ENCODE measurements at places on chromosomes 16 and 17. TPM values are rescaled to one million over a fixed set of nuclear protein-coding genes. Genes with fewer than 3 reads are reported as not detected.

- no peak for DNase-seq
These were observed 98.4 kb upstream of the PLCG2 start for GRCh38 chr16:81680444-81681275.

DNA sequence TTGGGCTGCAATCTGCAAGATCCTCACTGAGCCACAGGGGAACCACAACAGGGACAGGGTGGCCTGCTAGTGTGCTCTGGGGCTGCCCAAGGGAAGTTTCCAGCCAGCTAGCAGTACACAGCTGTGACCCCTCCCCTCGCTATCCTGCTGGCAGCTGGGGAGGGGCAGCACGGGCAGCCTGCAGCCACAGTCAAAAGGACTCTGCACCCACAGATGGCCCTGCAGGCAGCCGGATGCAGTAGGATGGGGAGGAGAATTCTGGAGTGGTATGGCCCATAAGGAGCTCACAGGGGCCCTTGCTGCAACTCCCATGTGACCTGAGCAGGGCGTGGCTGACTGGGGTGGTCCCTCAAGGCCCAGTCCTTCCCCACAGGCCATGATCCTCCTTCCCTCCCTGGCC lies 74.3 kb downstream of the PLD6 start:
- DNase-seq = no peak

GRCh38 chr16:88700322-88700635 lies 5.9 kb downstream of the RNF166 start:
- no peak for DNase-seq

DNA sequence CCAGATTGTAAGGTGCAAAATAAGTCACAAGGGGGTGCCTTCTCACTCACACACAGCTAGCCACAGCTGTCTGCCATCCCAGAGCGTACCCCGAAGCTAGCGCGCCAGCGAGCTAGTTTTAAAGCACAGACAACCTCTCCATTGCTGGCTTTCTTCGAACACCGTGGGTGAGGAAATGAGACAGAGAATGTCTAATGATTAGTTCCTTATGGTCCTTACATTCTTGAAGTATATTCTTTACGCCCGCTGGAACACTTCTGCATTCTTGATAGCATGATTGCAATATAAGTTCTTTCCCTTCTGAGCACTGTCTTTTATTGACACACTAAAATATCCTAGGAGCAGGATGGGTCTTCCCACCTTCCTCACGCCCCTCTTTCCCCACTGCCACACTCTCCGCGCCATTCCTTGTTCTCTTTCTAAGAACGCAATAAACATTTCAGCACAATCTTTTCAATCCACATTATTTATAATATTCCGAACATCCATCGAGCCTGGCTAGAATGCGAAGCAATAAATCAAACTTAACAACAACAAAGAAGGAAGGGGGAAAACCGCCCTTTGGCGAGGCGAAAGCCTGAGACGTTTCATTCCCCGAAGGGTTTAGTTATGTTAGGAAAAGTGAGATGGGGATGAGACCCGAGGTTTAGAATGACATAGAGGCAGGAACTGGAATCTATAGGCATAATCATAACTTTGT lies 251.3 kb downstream of the NTN1 start:
- no peak for DNase-seq

- DNase-seq = no peak
These were observed 1.9 kb downstream of the CREBBP start for GRCh38 chr16:3878610-3879009.

GRCh38 chr16:80569440-80570105 lies 28.8 kb downstream of the DYNLRB2 start:
- no peak for DNase-seq

DNA sequence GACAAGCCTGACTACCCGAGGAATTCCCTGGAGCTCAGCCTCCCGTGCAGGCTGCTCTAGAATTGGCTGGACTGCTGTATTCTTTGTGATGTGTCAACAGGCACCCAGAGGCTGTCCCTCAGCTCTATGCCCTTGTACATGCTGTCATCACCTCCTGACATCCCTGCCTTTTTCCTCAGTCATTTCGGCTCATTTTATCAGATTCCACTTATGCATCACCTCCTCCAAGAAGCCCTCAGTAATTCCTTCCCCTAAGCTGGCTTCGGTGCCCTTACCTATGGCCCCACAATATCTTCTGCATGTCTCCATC lies 126.4 kb downstream of the DYNLRB2 start:
- no peak for DNase-seq

DNA sequence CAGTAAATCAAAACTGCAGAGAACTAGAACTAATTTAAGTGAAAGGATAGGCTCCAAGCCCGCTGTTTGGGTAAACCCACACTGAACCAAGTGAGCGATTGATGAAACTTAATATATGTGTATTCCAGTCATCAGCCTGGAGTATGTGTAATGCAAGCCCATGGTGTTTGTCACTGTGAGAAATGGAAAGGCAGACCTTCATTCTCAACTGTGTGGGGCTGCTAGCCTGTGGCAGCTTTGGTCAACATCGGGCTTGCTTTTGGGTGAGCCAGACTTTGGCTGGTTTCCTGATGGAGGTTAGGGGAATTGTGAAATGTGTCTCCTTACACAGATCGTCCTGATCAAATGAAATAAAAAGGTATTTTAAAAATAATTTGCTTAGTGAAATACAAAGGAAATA lies 279.9 kb downstream of the IRX3 start:
- no peak for DNase-seq

GRCh38 chr17:63842173-63842539 lies 329 bp downstream of the SMARCD2 start:
- DNase-seq = no peak

GRCh38 chr17:77451894-77452852 lies 311.4 kb downstream of the SEC14L1 start:
- no peak for DNase-seq

DNA sequence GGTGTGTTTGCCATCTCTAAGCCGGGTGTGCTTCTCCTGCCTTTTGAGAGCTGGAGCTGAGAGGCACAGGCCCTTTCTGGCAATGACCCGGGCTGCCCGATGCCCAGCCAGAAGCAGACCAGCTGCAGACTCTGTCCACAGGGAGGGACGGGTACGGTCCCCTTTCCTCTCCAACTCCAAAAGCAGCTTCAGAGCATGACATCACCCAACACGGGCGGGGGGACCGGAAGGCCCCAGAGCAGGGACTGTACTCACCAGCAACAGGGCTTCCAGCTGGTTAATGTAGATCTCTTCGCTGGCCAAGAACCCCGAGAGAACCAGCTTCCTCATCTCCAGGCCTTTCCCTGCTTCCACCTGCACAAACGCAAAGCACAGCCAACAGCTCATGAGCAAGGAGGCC lies 79.4 kb downstream of the ABR start:
- DNase-seq = no peak

GRCh38 chr16:69848637-69849545 lies 86.8 kb downstream of the WWP2 start:
- peak; percentile 92 for DNase-seq

GRCh38 chr16:3640207-3640606 lies 14.3 kb upstream of the DNASE1 start:
- DNase-seq = peak; percentile 45

DNA sequence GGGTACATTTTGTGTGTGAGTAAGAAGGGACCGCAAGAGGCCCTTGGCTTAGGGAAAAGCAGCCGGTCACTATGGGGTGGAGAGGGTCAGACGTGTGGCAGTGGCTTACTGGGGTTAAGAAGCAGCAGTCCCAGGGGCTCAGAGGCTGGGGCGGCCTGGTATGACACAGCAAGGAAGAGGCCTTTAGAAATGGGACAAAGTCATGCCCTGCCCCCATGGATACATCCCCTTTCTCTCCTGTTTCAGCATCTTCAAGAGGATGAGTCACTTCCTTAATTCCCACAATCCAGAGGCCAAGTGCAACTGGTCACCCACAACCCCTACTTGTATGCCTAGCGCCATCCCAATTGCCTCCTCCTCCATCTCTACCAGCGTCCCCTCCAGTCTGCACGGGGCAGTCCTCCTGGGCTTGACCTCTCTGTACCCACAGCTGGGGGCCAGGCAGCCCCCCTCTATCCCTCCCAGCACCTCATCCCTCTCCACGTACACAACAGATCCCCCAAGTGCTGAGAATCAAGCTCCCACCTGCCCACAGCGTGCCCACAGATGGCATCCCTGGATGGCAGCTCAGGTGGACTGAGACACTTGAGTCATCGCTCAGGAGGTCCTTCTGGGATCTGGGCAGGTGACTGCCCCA lies 6.9 kb upstream of the EFTUD2 start:
- DNase-seq = peak; percentile 85

DNA sequence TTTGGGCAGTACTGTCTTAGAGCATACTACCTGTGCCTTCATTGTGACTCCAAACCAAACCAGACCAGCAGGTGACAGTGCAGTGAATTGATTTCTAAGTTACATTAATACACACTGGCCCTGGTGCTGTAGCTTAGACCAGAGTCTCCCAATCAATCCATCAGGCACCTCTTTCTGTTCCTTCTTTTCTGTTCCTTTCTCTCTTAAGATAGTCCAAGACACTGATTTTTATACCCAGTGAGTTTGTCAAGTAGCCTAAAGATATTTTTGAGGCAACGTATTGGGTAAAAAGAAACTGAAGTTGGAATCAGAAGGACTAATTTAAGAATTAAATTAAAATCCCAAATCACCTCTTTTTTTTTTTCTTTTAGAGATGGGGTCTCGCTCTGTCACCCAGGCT lies 43.1 kb downstream of the ABAT start:
- DNase-seq = no peak

DNA sequence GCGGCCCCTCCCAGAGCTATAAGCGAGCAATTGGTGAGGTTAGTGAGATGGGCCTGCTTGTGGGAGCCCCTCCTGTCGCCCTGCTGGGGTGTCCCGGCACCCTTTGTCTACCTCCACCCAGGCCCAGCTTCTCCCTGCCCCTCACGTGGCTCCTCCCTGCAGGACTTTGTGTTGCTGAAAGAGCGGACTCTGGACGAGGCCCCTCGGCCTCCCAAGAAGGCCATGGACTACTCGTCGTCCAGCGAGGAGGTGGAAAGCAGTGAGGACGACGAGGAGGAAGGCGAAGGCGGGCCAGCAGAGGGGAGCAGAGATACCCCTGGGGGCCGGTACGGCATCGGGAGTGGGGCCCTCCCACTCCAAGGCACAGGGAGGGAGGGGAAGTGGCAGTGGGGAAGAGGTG lies 6.1 kb upstream of the C17orf107 start:
- no peak for DNase-seq

GRCh38 chr17:64502809-64503208 lies 3.3 kb downstream of the DDX5 start:
- no peak for DNase-seq

GRCh38 chr16:86466696-86467406 lies 43.5 kb upstream of the FOXF1 start:
- DNase-seq = no peak

GRCh38 chr17:77437017-77437416 lies 296.2 kb downstream of the SEC14L1 start:
- DNase-seq = no peak

The USP32 gene
- 69.6 TPM for total RNA-seq

The WWOX gene
- 15.8 TPM for total RNA-seq

The PDP2 gene
- 33.5 TPM for total RNA-seq

The NUPR1 gene
- 116 TPM for total RNA-seq

The KRT17 gene
- total RNA-seq = not detected

The CLEC18B gene
- total RNA-seq = 0.19 TPM
